ENCODE measurements at places on chromosomes 6 and 20. TPM values are rescaled to one million over a fixed set of nuclear protein-coding genes. Genes with fewer than 3 reads are reported as not detected.

Gene PREX1
- 14.2 TPM for total RNA-seq

GRCh38 chr6:24905483-24905882, 30.3 kb downstream of the RIPOR2 start:
- DNase-seq: no peak

DNA sequence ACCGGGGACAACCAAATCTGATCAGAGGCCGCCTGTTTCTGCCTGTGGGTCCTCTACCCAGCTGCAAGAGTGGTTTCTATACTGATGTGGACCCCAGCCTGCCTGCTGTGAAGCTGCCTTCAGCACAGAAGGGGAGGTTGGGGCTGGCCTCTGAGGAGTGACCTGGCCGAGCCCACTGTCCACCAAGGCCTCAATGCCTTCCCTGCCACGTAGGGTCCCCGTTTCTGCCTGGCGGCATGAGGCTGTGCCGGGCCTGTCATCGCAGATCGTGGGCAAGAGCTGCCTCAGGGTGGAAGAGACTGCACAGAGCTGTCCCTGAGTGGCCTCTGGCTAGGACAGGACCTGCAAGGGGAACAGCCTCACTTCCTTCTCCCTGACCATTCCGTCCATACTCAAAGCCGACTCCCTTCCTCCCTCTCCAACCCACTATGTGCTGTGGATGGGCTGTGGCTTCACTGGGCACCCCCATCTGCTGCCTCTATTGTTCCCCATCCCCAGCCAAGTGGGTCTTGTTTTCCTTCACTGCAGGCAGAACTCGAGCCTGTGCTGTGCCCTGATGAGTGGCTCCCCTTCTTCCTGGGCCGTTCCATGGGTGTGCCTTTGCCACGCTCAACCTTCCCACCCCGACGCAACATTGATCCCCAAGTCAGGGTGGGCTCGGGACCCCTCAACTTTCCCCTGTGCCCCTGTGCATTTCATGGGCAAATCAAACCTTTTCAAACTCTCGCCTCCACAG, 60.3 kb downstream of the ERMARD start:
- no peak for DNase-seq

DNA sequence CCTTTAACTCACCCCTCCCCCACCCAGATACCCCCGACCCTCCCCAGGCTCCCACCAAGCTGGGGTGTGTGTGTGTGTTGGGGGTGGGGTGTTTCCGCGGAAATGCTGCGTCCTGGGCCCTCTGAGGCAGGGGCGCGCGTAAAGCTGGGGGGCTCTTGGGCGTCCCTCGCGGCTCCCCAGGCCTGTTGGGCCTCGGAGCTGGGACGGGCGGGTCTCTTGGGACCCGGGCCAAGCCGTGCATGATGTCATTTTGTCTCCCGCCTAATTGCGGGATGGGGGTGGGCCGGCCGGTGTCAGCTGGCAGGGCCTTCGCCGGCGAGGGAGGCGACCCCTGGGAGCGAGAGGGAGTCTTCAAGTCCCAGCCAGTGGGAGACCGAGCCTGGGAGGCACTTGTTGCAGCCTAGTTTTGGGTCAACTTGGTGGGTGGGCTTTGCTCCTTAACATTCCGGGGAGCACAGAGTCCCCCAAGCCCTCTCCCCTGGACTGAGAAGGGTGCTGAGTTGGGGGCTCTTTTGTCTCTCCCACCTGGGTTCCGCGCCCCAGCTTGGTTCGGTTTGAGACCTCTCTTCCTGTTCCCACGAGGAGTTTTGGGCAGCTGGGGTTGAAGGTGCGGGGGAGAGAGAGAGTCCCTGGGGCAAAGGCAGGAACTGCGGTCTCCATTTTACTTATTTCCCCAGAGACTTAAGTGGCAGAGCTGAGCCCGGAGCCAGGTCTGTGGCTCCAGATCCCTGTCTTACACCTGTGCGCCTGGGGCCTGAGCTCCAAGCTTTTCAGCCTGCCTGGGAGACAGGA, 623 bp downstream of the MYBL2 start:
- peak; percentile 57 for DNase-seq

Gene PNLDC1
- total RNA-seq: 0.39 TPM

Gene UBD
- 0.15 TPM for total RNA-seq

GRCh38 chr20:18650224-18650623, 62.4 kb downstream of the DTD1 start:
- DNase-seq: no peak
